ENCODE measurements at places on chromosomes 12 and 14.

DNA sequence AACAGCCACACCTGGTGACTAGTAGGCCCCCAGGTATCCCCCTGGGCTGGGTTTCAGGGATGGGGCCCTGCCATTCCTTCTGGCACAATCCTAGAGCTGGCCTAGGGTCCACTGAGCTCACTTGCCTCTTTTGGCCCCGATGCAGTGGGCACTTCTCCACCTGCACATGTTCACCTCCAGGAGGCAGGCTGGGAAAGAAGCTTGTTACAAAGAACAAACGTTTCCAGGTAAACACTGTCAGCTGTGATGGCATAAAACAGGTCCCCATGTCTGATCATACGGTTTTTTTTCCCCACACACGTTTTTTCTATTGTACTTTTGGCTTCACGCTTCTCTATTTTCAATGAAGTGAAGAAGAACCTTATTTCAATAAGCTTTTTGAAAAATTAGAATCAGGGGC is 15.8 kb upstream of the HVCN1 start:
- no peak for DNase-seq

DNA sequence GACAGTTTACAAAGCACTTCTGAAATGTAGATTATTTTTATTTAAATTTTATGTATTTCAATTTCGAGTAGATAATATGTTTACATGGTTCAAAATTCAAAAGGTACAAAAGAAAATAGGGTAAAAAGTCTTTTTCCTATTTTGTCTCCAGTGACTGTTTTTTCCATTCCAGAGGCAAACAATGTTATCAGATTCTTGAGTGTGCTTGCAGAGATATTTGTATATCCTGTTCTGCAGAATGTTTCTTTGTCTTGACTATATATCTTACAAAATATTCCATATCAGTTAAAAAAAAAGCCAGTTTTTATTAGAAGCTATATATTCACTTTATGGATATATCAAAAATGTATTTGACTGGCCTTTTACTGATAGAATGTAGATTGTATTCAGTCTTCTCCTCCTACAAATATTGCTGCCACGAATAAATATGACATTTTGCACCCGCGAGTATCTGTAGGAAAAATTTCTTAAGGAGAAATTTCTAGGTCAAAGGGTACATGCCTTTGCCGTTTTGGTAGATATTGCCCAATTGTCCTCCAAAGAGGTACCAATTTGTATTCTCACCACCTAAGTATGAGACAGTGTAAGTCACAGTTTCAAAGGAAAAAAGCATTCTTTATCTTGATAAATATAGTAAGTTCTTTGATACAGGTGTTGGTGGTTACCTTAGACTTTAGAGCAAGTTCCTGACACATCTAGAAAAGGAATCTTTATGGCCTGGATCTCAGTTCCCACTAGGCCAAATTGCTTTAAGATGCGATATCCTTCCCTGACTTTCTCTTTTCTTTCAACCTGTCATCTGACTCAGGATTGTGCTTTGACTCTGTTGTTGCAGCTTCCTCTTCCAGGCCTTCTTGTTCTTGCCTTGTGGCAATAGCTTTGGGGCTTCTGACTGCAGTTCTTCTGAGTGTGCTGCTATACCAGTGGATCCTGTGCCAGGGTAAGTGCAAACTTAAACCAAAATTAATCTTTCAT is 2.3 kb downstream of the KLRG1 start:
- DNase-seq = no peak

GRCh38 chr12:108295641-108296040 is 43.5 kb downstream of the CMKLR1 start:
- DNase-seq = no peak

GRCh38 chr14:98167705-98168104 is 1104.3 kb downstream of the BCL11B start:
- no peak for DNase-seq

GRCh38 chr12:70154087-70154638 is 89.1 kb upstream of the CNOT2 start:
- DNase-seq = no peak

DNA sequence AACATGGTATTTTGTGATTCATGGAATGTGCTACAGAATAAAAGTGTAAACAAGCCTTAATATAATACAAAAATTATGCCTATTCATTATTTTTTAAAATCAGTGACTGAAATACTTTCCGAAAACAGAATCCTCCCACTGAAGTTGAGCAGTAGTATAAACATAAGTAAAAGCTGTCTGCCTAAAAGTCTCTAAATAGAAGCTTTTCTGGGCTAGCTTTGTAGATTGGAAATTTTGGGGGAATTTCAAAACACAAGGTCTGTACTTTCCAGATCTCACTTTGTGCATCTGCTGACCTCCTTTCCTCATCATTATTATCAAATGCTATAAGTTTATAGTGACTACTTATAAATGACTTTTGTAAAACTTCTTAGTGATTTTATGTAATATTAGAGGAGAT is 80.4 kb upstream of the TRHDE start:
- no peak for DNase-seq

DNA sequence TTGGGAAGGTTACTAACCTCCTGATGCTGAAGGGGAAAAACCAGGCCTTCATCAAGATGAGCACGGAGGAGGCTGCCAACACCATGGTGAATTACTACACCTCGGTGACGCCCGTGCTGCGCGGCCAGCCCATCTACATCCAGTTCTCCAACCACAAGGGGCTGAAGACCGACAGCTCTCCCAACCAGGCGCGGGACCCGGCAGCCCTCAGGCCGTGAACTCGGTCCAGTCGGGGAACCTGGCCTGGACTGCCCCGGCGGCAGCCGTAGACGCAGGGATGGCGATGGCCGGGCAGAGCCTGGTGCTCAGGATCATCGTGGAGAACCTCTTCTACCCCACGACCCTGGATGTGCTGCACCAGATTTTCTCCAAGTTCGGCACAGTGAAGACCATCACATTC is 133.0 kb upstream of the FUT8 start:
- no peak for DNase-seq

DNA sequence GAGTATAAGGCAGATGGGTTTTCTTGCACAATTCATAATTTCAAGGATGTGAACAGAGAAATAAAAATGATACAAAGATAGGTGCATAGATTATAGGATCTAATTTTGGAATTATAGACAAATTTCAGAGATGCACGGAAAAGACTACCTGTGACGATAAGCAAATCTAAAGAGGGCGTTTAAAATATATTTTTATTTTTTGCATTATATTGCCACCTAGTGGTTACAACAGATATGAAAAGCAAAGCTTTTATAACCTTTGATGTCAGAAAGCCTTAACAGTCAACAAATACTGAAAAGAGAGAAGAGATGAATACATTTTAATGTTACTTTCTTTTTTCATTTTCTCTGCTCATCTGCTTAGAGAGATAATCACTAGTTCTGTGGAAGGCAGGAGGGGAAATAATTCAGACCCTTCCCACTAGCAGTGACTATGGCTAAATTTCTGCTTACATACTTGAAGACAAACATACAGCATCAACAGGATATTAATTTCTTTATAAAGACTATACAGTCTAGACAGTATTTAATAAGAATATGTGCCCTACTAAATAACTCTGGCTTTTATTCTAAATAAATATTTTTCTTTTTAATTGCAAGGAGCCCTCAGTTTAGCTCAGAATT is 46.3 kb downstream of the NTS start:
- DNase-seq = peak; percentile 3

- DNase-seq = no peak
These were observed 81.1 kb downstream of the GPATCH2L start for GRCh38 chr14:76232800-76233199.

- no peak for DNase-seq
These were observed 351.7 kb downstream of the TMEM121 start for GRCh38 chr14:105878125-105878524.

- no peak for DNase-seq
These were observed 1.2 kb upstream of the SIVA1 start for GRCh38 chr14:104751539-104752422.

GRCh38 chr14:46819117-46819516 is 167.5 kb upstream of the RPL10L start:
- DNase-seq = no peak

DNA sequence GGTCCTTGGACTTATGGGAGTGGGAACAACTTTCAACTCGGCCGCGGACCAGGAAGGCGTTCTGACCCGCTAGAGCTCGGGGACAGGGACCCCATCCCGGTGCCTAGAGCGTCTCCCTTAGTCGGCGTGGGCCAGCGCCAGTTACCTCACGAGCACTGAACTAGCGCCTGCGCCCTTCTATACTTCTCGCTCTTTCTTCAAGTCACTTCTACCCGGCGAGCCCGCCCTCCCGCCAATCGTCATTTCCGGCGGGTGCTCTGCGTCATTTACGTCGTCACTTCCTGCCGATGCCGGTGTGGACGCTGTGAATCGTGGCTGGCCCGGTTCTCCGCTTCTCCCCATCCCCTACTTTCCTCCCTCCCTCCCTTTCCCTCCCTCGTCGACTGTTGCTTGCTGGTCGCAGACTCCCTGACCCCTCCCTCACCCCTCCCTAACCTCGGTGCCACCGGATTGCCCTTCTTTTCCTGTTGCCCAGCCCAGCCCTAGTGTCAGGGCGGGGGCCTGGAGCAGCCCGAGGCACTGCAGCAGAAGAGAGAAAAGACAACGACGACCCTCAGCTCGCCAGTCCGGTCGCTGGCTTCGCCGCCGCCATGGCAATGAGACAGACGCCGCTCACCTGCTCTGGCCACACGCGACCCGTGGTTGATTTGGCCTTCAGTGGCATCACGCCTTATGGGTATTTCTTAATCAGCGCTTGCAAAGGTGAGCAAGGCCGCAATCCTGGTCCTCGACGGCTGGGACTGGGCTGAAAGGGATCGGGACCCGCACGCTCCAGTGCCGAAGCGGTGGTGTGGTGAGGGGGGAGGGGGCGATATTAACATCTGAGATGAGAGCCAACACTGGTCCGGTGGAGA is at the start of gene STRAP:
STRAP (plus strand) TSS at position 270 of the 854 bp plus-strand sequence; CDS start at position 591, 321 bp downstream.
- DNase-seq = peak; percentile 94

DNA sequence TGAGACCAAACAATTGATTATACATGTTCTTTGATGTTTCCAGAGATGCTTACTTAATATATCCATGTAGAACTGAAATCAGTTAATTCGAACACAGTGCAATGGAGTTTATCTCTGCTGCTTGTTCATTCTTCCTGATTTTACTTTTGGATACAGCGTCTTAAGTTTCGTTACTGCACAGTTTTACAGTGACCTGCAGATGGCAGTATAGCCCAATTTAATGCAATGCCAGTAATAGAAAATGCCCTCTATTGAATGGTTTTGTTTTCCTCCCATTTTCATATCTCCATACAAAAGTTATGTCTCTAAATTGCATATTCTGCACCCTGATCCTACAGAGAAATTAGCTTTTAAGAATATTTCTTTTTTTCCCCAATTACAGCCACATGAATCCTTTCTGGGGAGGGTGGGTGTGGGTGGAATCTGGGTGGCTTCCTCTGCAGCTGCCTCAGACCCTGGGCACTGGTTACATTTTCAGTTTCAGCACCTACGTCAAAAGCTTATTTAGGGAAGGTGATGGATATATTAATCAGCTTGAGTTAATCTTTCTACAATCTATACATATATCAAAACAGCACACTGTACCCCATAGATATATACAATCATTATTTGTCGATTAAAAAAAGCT is 101.1 kb upstream of the DCD start:
- peak; percentile 49 for DNase-seq

All from AG08396 (cell line).